ENCODE measurements at places on chromosomes 7 and 10.

DNA sequence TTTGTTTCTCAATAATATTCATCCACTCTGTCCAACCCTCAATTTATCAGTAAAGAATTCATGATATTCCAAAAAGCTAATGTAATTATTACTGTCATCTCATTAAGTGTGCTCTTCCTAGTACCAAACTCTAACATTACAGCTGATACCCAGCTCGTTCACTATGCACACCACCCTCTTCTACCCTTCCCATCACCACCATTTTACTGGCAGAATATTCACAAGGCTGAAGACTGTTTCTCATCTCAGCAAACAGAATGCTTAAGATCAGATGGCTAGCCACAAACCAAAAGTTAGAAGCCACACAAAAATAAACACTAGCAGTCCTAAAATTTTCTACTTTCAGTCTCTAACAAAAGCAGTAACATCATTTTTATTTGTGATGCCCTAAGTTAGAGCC lies 121.5 kb downstream of the SRPK2 start:
- DNase-seq = no peak

DNA sequence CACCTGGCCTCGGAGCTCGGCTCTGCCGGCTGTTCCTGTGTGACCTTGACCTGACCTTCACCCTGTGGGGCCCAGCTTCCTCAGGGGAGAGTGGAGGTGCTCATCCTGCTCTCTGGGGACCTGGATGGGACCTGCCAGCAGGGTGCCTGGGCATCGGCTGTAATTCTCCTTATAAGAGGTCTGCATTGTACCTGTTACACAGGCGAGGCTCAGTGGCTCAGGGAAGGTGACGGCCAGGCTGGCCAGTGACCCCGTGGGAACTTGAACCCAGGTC lies 29.0 kb downstream of the RET start:
- no peak for DNase-seq

DNA sequence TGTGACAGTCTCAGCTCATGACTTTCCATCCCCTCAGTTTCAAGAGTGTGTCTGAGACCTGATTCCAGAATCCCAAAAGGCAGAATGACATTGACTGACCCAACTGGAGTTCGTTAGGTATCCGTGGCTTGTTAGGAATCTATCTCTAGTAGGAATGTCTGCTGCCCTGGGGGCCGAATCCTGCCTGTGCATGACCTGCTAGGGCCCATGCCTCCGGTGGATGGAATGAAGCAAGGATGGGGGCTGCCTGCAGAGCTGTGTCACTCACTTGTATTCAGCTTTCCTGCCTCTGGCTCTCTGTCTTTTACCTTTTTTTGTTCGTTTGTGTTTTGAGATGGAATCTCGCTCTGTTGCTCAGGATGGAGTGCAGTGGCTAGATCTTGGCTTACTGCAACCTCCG lies 129.5 kb downstream of the SDK1 start:
- no peak for DNase-seq

DNA sequence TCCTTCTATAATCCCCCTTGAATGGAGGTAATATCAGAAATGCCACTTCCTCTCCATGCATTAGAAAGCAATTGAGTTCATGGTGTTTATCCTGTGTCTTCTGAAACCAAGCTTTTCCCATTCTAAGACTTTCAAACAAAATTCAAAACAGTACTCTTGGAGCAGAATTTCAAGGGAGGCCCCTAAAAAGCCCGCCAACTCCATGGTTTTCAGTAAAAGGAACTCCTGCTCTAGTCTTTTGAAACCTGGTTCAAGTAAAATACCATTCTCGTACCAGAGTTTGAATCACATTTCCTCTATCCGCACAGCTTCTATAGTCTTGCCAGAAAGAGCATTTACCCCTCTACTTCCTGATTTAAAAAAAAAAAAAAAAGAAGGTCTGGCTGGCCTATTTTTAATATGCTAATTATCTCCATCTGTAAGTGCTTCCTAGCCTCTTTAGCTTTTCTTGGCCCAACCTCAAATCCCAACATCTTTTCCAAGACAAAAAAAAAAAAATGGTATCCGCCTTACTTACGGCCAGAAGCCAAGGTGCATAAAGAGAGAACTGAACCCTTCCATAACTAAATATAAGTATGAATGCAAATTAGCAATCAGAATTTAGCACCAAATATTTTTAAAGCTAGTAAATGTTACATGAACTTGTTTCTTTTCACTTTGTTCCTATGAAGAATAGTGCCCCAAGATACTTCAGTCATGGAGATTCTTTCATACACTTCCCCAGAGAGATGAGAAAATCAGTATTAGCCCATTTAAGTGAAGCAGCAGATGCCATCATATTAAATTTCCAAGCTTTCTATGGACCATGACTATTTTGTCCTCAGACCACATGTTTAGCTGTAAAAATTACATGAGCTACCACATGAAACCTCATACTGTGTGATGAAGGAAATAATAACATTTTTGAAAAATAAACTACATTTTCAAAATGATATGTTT lies 199.9 kb upstream of the FAM3C start:
- DNase-seq = no peak

- no peak for DNase-seq
These were observed 141.2 kb upstream of the RNF32 start for GRCh38 chr7:156499247-156499881.

DNA sequence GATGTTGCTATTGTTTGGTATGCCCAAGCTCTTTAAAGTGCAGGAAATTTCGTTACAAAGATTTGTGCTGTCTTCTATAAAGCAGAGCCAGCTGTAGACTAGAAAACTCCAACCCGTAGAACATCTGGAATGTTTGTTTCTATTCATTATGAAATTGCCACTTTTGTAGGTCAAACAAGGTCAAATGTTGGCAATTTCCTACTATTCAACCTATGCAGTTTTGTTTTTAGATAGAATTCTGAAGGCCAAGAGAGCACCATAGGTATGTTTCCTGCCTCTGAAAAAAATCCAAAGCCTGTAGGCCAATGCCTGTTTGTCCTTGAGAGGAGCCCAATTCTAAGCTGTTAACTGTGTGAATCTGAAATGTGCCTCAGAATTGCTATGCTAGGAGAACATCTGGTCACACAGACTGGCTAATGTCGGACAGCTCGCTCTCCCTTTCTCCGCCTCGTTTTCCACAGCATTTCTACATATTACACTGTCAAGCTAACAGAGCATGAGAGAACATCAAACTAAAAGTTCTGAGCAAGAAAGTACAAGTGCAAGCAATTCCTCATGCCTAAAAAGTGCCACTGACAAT lies 267.2 kb upstream of the LRGUK start:
- no peak for DNase-seq

- DNase-seq = no peak
These were observed 25.1 kb downstream of the RHEB start for GRCh38 chr7:151494298-151495284.

GRCh38 chr7:63070696-63071095 lies 928.0 kb upstream of the ZNF722 start:
- DNase-seq = no peak

DNA sequence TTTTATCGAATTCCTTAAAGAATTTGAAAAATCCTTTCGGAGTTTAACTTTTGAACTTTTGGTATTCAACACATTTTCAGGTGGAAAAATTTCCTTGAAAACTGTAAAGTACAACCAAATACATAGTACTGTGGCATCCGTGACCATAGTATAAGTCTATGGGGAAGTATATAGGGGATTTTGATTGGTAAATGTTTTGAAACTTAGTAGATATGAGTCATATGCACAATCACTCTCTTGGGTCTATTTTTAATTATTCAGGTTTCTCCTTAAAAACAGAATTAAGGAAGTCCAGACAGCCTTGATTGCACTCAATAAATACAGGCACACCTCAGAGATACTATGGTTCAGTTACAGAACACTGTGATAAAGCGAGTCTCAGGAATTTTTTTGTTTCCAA lies 64.2 kb downstream of the AVL9 start:
- no peak for DNase-seq

DNA sequence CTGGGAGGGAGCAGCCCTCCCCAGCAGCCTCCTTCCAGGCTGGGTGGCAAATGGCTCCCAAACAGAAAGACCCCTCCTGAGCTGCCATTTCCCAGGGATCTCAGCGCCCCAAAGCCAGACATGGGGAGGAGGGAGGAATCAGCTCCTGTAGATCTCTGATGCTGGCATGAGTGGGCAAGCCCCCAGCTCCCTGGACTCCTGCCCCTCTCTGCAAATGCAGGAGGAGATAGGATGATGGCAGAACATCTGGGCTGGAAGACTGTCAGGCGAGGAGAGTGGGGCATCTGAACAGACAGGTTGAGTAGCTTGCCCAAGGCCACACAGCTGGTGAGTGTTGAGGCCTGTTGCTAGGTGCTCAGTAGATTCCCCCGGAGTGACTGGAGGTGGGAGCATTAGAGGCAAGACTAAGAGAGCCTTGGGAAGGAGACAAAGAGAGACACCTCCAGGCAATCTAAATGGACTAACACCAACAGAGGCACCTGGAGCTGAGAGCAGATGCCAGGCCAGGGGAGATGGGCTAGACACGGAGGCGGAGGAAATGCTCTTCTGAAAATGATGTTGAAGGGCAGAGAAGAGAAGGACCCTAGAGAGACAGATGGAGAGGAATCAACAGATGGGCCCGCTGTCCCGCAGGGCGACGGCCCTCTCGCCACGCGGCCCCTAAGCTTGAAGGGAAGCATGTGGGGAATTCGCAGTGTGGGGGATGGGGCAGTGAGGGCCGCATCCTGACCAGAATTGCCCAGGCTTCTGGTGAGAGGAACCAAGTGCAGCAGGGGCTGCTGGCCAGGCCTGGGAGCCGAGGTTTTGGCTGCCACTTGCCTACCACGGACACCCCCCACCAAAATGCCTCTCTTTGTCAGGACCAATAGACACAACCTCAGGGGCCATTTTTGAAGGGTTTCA lies 84.8 kb upstream of the LRRC4 start:
- DNase-seq = no peak

DNA sequence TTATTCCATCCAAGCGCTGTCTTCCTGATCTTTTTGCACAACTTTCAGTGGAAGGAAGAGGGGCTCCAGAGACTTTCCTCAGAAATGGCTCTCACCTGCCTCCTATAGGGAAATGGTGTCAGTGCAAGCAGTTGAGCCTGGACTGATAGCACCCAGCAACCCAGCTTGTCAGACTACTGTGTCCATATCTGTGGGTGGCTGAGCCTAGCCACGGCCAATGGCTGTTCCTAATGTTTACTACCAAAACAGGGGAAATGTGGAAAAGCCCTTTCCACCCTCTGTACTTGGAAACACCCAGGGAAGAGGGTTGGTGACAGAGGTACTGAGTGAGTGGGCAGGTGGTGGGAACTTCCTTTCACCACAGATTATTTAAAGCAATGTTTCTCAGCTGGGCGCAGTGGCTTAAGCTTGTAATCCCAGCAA lies 4.3 kb upstream of the YKT6 start:
- DNase-seq = peak; percentile 16

DNA sequence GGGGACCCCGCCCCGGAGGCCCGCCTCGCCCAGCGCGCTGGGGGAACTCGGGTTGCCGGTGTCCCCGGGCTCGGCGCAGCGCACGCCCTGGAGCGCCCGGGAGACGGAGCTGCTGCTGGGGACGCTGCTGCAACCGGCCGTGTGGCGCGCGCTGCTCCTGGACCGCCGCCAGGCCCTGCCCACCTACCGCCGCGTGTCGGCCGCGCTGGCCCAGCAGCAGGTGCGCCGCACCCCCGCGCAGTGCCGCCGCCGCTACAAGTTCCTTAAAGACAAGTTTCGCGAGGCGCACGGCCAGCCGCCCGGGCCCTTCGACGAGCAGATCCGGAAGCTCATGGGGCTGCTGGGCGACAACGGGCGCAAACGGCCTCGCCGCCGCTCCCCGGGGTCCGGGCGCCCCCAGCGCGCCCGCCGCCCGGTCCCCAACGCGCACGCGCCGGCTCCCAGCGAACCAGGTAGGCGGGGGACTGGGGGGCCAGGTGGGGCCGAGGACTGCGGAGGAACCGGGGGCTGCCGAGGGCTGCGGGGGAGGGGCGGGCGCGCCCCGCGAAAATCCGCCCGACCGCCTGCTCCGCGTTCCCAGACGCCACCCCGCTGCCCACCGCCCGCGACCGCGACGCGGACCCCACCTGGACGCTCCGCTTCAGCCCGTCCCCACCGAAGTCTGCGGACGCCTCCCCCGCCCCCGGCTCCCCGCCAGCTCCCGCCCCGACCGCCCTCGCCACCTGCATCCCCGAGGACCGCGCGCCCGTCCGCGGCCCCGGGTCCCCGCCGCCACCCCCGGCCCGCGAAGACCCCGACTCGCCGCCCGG lies 574 bp downstream of the UTF1 start:
- no peak for DNase-seq

DNA sequence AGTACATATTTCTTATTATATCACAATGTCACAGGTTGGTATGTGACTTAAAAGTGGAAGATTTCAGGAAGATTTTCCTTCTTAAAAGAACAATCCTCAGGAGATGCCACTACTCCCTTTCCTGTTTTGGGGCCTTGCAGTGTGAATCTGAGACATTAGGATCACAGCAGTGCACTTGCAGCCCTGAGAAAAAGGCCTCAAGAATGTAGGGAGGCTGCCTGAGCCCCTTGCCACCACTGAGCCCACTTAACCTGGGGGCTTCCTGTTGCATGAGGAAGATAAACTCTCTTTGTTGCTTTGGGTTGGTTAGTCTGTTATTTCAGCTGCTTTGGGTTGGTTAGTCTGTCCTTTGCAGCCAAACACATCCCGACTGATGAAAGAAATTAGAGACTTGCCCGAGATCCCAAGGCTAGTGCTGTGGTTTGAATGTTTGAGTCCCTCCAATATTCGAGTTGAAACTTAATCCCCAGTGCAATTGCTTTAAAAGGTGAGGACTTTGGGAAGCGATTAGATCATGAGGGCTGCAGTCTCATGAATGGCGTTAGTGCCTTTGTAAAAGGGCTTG lies 151.3 kb upstream of the SP4 start:
- DNase-seq = no peak

- DNase-seq = no peak
These were observed 340.2 kb downstream of the KIF20B start for GRCh38 chr10:90041585-90041984.

DNA sequence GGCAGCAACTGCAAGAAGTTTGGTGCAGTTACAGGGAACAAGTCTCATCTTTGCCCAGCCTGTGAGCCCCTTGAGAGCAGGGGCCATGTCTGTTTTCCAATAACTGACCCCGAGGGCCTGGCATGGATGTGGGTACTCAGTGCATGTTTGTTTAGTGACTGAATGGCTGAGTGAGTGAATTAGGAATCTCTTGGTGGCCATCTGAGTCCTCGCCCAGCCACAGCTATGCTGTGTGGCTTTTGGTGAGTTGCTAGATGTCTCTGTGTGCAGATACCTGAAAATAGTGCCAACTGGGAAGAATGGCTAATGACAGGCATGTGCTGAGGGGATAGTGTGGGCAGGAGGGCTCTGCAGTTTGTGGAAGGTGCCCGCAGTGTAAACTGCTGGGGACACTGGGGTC lies 54.4 kb upstream of the PCBD1 start:
- no peak for DNase-seq

- DNase-seq = no peak
These were observed 82.3 kb downstream of the LRGUK start for GRCh38 chr7:134209322-134210015.

GRCh38 chr7:145219461-145219860 lies 383.6 kb upstream of the TPK1 start:
- DNase-seq = no peak

GRCh38 chr10:15852111-15852557 lies 8.2 kb downstream of the MINDY3 start:
- no peak for DNase-seq
